Left kidney (tissue), 8 donors: ENCODE measurements at places on chromosomes 4 and X. TPM values are rescaled to one million over a fixed set of nuclear protein-coding genes. Genes with fewer than 3 reads are reported as not detected.

The SPANXN2 gene
- not detected for polyA plus RNA-seq

The PLK4 gene
- 36.7 TPM for polyA plus RNA-seq

The PPP1R2C gene
- not detected for polyA plus RNA-seq

The LRIT3 gene
- 1.4 TPM for polyA plus RNA-seq

The SPP1 gene
- 127 TPM for polyA plus RNA-seq

The TLR3 gene
- 11.4 TPM for polyA plus RNA-seq
